ENCODE measurements at places on chromosomes 13 and 19.

- DNase-seq, result no peak
These were observed 26.1 kb upstream of the FXYD3 start for GRCh38 chr19:35089554-35089953.

- DNase-seq, result no peak
These were observed 6.5 kb downstream of the TNFSF13B start for GRCh38 chr13:108276060-108276459.

- no peak for DNase-seq
These were observed 16.3 kb downstream of the ZNF823 start for GRCh38 chr19:11722414-11722813.

DNA sequence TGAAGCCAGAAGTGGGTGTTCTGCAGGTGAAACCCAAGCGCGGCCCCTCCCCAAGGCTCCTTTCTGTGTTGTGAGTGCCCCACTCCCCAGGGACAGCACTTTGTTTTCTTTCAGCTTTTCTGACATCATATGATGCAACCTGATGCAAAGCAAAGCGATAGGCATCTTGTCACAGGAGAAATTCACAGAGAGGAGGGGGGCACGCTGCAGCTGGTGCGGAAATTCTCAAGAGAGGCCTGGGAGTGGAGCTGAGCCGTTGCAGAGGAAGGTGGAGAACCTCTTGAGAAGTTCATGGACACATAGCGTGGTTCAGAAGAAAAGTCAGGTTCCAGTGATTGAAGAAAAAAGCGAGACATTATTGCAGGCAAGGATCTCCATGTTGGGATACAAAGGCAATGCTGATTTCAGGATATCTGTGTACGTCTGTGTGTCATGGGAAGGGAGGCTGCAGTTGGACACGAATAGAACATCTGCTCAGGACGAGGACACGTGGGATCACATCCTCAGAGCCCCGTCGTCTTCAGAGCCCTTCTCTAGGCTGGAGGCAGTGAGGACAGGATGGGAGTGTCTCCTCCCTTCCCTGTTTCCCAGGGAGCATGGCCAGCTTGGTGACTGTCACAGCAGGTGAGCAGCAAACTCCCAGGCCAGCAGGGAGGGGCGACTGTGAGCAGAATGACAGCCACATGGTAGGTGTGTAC is 79.2 kb downstream of the IRS2 start:
- no peak for DNase-seq

Measured in GM12865 (cell line).